Activated CD4-positive, alpha-beta T cell treated with anti-CD3 and anti-CD28 coated beads, Interleukin-2, amount 10 ng/mL, durations not matched to agents 7 days and 5 days (primary cell): ENCODE measurements at places on chromosomes 7 and 10. TPM values are rescaled to one million over a fixed set of nuclear protein-coding genes. Genes with fewer than 3 reads are reported as not detected.
A peak's percentile ranks its signal among the peaks of the same experiment; 100 is the strongest.

GRCh38 chr7:156848979-156849378 is 44.0 kb downstream of the LMBR1 start:
- H3K36me3 ChIP-seq, result peaks cover 11% of the 10 kb centered on the region
- H3K4me3 ChIP-seq, result no peak overlapping the region
- no peak overlapping the region for H3K27ac ChIP-seq
- DNase-seq, result no peak

DNA sequence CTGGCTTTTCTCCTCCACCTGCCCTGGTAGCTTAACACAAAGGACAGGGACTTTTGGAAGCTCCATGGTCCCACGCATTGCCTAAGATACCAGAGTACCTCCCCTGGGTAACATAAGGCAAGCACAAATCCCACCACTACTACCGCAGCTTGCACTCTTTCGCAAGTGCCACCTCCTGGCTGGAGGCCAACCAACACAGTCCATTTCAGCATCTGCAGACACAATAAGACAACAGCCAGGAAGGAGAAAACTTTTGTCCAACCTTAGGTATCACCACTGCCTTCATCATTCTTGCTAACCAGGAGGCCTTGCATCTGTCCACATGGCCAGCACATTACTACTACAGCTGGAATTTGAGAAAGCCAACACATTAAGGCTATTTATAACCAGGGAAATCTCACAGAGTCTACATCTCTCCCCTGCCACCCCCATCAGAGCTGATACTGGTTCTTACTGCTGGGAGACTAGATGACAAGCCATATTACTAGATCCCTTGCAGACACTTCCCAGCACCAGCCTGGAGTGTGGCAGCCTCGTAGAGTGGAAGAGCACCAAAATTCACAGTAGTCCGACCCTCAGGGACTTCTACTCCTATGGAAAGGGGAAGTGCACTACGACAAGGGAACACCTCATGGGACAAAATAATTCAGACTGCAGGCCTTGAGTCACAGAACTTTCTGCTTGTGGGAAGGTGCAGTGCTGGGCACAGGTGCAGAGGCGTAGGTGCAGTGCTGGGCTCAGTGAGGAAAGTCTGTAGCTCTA is 39.8 kb upstream of the CDK13 start:
- DNase-seq, result no peak
- no peak overlapping the region for H3K27ac ChIP-seq
- peaks cover 7% of the 10 kb centered on the region for H3K4me1 ChIP-seq

The BTBD16 gene
- total RNA-seq, result not detected

- H3K27me3 ChIP-seq, result peaks cover 15% of the 10 kb centered on the region
- DNase-seq, result no peak
- no peak overlapping the region for H3K4me3 ChIP-seq
- no peak overlapping the region for H3K27ac ChIP-seq
- no peaks in the 10 kb centered on the region for H3K4me1 ChIP-seq
- H3K36me3 ChIP-seq, result no peaks in the 10 kb centered on the region
Measured at GRCh38 chr7:25994433-25994994, 157.5 kb upstream of the NFE2L3 start.

- H3K36me3 ChIP-seq, result no peaks in the 10 kb centered on the region
- no peak overlapping the region for H3K27ac ChIP-seq
- H3K4me3 ChIP-seq, result no peak overlapping the region
- no peaks in the 10 kb centered on the region for H3K27me3 ChIP-seq
- no peak for DNase-seq
Measured at GRCh38 chr7:50704844-50705243, 77.9 kb downstream of the GRB10 start.

- peaks cover 18% of the 10 kb centered on the region for H3K27me3 ChIP-seq
- H3K27ac ChIP-seq, result no peak overlapping the region
- peak overlapping the region; percentile 82 for H3K4me3 ChIP-seq
- H3K36me3 ChIP-seq, result peaks cover 12% of the 10 kb centered on the region
- peak; percentile 25 for DNase-seq
Measured at GRCh38 chr7:101154693-101155102, 422 bp downstream of the AP1S1 start.

GRCh38 chr10:543131-543530 is 146.3 kb downstream of the DIP2C start:
- no peak overlapping the region for H3K4me3 ChIP-seq

GRCh38 chr7:148791546-148791945 is 92.5 kb downstream of the EZH2 start:
- no peak for DNase-seq
- peaks cover 70% of the 10 kb centered on the region for H3K36me3 ChIP-seq
- H3K27me3 ChIP-seq, result no peaks in the 10 kb centered on the region
- H3K27ac ChIP-seq, result no peak overlapping the region
- H3K4me3 ChIP-seq, result no peak overlapping the region

- no peak overlapping the region for H3K4me3 ChIP-seq
- H3K27ac ChIP-seq, result no peak overlapping the region
- H3K4me1 ChIP-seq, result no peaks in the 10 kb centered on the region
- no peak for DNase-seq
- no peaks in the 10 kb centered on the region for H3K36me3 ChIP-seq
- no peaks in the 10 kb centered on the region for H3K27me3 ChIP-seq
Measured at GRCh38 chr7:90720984-90721760, 125.1 kb downstream of the CDK14 start.

DNA sequence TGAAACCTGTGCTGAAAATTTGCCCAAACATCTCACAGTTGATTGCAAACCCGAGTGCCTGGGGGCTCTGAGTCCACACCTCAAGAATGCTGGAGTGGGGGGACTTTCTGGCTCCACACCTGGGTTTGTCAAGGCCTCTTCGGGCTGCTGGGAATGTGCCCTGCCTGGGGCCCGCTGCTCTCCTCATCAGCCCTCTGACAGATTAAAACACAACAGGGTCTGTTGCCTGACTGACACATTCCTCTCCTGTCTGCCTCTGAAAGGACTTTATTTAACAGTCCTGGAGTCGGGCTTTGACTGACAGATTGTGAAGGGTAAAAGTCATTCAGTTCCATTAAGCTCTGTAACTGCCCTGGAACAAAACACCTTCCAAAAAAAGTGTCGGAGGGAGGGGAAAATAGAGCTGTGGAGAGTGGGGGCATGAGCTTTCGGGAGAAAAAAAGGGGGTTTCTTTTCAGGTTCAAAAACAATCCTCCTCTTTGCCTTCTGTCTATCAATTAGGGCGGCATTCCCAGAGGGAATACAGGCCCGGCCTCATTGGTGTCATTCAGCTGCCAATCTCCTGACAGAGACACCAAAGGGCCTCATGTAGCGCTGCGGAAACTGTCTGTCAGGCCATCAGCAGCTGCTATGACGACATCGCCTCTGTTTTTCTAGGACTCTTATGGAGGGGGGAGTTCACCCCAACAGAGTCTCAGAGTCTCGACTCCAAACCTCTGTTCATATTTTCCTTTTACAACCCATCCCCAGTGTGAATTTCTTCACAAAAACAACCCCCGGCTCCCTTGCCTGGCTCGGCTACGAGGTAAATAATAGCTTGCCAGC is 398.8 kb upstream of the NFE2L3 start:
- DNase-seq, result no peak
- H3K4me1 ChIP-seq, result no peaks in the 10 kb centered on the region
- H3K27me3 ChIP-seq, result peaks cover 11% of the 10 kb centered on the region
- no peak overlapping the region for H3K4me3 ChIP-seq
- H3K36me3 ChIP-seq, result no peaks in the 10 kb centered on the region
